ENCODE measurements at places on chromosomes 16 and 17.
A peak's percentile ranks its signal among the peaks of the same experiment; 100 is the strongest.

GRCh38 chr16:23893986-23894385 is 58.2 kb downstream of the PRKCB start:
- no peak for DNase-seq

DNA sequence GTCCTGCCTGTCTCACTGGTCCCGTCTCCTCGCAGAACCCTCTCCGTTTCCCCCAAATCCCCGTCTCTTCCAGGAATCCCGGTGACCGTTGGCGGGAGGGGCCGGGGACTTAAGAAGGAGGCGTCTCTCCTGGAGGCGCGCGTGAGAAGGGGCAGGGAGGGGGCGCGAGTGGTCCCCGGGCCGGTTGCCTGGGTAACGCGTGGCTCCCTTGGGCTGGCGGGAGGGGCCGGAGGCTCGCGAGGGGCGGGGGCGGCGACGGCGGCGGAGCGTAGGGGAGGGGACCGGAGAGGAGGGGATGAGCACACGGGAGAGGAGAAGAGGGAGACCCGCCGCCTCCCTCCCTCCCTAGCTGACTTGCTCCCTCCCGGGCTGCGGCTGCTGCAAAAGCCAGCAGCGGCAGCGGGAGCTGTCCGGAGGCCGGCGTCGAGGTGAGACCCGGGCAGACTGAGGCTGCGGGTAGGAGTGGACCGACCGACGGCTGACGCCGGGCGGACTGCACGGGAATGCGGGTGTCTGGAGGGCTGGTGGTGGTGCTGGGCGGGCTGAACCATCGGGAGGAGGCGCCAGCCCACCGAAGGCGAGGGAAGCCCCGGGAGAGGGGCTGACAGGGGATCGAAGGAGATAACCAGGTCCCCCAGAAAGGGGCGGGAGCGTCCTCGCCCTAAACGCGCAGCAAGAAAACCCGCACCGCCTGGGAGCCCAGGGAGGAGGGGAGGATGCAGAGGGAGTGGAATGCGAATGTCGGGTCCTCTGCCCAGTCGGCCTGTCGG is at the start of gene PRRT2:
Gene PRRT2, plus strand, starts transcription at position 298 of the 770 bp plus-strand sequence. CDS start 862 bp downstream, outside the sequence.
- DNase-seq: peak; percentile 55

- no peak for DNase-seq
Measured at GRCh38 chr17:65097110-65097509, 40.1 kb upstream of the RGS9 start.

DNA sequence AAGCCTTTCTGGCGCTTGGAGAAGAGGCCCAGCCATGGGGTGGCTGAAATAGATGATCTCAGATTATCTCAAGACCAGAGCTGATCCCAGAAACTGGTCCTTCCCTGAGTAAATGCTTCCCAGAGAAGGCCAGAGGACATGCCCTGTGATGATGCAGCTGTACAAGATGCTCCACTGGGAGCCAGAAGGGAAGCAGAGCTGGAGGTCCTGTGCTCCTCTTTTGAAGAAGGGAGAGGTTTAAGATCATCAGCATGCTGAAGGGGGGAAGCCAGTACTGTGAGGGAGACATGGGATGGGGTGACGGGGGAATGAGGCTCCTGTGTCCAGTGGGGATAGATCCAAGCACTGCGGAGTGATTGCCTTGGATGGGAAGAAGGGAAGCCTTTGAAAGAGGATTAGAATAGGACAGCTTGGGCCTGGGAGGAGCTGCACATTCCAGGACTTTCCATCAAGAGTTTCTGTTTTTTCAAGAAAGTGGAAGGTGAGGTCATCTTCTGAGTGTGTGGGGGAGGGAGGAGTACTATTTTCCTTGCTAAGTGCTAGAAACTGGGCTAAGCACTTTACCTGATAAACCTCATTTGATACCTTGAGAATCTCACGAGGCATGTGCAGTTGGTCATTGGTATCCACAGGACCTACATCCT is 16.4 kb upstream of the ALOX15B start:
- no peak for DNase-seq

- no peak for DNase-seq
Measured at GRCh38 chr16:55222486-55222885, 101.5 kb upstream of the IRX6 start.
